Right lung (tissue), 10 donors: ENCODE measurements at places on chromosomes 1 and 21. TPM values are rescaled to one million over a fixed set of nuclear protein-coding genes. Genes with fewer than 3 reads are reported as not detected.

The PLD5 gene
- polyA plus RNA-seq, result 0.19 TPM

DNA sequence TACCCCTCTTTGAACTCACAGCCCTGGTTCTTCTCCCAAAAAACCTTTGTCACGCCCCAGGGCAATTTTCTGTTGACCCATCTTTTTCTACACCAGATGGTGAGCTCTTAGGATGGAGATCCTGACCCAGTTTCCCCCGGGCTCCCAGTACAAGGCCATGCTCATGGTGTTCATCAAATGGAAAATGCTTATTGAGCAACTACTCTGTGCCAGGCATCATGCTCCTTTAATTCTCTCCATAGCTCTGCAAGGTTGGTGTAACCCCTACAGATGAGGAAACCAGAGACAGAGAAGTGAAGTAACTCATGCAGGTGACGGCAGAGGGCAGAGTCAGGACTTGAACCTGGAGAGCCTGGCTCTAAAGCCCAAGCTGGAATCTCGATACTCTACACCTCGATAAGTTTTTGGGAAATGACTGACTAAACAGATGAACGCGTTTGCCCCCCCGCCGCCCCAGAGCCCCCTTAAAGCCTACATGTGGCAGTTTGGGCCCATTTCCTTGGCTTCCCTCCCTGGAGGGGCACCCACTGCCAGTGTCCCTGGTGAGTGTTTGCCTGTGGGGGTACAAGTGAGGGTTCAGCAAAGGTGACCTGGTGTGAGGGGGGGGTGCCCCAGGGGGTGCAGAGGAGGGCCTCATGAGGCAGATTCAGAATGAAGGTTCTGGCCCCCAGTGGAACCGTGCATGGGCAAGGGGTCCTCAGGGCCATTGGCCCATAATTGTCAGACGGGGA lies 30.2 kb upstream of the RUNX3 start:
- no peak for DNase-seq

DNA sequence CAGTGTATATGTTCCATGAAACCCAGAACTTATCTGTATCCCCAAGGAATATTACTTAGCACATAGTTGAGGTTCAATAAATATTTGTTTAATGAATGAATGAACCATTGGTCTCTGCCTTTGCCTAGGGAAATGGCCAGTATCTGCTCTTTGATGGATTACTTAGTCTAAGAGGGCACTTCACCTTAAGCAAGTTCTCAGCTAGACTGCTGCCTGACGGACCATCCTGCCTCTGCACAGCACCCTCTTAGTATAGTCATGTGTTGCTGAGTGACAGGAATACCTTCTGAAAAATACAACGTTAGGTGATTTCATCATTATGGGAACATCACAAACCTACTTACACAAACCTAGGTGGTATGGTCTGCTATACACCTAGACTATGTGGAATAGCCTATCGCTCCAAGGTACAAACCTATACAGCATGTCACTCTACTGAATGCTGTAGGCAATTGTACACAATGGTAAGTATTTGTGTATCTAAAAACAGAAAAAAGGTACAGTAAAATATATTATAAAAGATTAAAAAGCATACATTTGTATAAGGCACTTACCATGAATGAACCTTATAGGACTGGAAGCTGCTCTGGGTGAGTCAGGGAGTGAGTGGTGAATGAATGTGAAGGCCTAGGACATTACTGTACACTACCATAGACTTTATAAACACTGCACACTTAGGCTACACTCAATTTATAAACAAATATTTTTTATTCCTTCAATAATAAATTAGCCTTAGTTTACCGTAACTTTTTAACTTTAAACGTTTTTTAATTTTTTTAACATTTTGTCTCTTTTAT lies 83.7 kb upstream of the LRRC8D start:
- DNase-seq, result no peak

GRCh38 chr1:239262538-239262937 lies 123.8 kb upstream of the CHRM3 start:
- DNase-seq, result no peak

GRCh38 chr1:170732252-170732588 lies 68.3 kb downstream of the PRRX1 start:
- no peak for DNase-seq

DNA sequence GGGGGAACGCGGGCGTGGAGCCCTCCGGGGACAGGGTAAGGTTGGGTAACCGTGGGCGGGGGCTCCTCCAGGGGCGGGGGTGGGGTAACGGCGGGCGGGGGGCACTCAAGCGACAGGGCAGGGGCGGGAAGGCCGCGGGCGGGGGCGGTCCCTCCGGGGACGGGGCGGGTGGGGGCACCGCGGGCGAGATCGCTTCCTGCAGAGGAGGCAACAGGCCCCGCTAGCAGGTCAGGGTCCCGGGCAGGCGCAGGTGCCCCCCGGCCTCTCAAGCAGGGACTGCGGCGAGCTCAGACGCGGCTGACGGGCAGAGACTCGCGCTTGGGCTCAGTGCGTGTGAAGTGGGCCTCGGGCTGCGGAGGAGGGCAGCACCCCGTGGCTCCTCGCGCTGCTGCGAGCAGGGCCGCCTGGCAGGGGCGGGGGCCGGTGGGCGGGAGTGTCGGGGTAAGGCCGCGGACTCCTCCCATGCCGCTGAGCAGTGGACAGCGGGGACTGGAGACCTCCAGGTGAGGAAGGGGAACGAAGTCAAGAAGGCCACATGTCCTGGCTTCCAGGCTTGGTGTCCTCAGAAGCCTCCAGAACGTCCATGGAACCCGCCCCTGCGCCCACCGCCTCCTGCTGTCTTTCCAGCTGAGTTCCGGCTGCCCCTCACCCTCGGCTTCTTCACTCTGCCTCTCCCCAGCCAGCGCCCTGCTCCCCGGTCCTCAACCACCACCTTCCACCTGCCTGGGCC lies 627 bp upstream of the GNB1 start:
- DNase-seq, result peak; percentile 61
